ENCODE measurements at places on chromosomes 12 and 14.
A peak's percentile ranks its signal among the peaks of the same experiment; 100 is the strongest.

DNA sequence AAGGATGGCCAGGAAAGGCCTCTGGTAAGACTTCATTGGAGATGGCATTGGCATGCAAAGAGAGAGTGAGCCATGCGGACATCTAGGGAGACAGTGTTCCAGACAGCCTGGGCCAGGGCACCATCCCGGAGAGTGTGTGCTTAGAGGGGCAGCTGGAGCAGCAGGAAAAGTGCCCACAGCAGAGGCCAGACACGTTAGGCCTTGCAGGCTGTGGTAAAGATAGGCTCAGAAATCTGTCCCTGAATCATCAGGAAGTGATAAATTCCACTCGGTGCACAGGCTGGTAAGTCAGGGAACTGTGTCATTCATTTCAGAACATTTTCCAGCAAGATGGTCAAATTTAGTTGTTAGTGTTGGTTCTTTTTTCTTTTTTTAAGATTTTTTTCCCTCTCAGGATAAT is 8.8 kb downstream of the GALNT16 start:
- H3K27me3 ChIP-seq: peaks cover 20% of the 10 kb centered on the region
- no peaks in the 10 kb centered on the region for H3K4me1 ChIP-seq
- no peaks in the 10 kb centered on the region for H3K36me3 ChIP-seq
- ATAC-seq: no peak

- peaks cover 43% of the 10 kb centered on the region for H3K4me1 ChIP-seq
- ATAC-seq: no peak
- no peak overlapping the region for H3K4me3 ChIP-seq
- no peaks in the 10 kb centered on the region for H3K27me3 ChIP-seq
- peaks cover 47% of the 10 kb centered on the region for H3K36me3 ChIP-seq
Measured at GRCh38 chr12:122085591-122085990, 7.0 kb downstream of the MLXIP start.

DNA sequence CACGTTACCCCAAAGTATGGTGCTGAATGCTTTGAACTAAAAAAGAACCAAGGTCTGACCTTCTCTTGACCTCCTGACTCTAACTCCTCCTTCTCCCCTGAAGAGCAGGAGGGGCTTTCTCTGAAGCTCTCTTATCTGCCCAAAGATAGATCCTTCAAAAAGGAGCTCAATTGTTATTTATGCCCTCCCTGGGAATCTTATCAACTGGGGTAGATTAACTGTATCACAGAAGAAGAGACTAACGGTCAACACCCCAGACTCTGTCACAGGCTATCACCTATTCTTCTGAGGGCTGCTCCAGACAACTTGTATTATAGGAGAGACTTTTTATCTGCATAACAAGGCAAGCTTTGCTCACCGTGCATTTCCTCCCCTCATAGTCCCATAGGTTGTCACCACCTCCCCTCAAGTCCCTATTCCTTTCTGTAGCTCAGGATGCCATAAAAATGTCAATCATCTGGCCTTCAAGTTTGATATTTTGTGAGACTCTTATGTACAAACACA is 86.6 kb downstream of the PAPLN start:
- H3K4me3 ChIP-seq: no peak overlapping the region
- H3K27me3 ChIP-seq: no peaks in the 10 kb centered on the region
- peaks cover 20% of the 10 kb centered on the region for H3K4me1 ChIP-seq

- H3K4me1 ChIP-seq: peaks cover 19% of the 10 kb centered on the region
- no peaks in the 10 kb centered on the region for H3K27me3 ChIP-seq
- H3K36me3 ChIP-seq: peaks cover 21% of the 10 kb centered on the region
- peak overlapping the region; percentile 99 for H3K27ac ChIP-seq
- ATAC-seq: no peak
Measured at GRCh38 chr12:62601765-62602164, 135.1 kb downstream of the MON2 start.

GRCh38 chr12:109583733-109584132 is 10.1 kb downstream of the MVK start:
- no peaks in the 10 kb centered on the region for H3K27me3 ChIP-seq
- H3K27ac ChIP-seq: no peak overlapping the region
- no peaks in the 10 kb centered on the region for H3K4me1 ChIP-seq
- no peak overlapping the region for H3K4me3 ChIP-seq
- H3K36me3 ChIP-seq: peaks cover 50% of the 10 kb centered on the region
- no peak for ATAC-seq

GRCh38 chr12:64172143-64172970 is 49.7 kb downstream of the KICS2 start:
- no peak overlapping the region for H3K4me3 ChIP-seq
- H3K27ac ChIP-seq: peak overlapping the region; percentile 47
- H3K27me3 ChIP-seq: no peaks in the 10 kb centered on the region
- no peaks in the 10 kb centered on the region for H3K36me3 ChIP-seq
- peaks cover 3% of the 10 kb centered on the region for H3K4me1 ChIP-seq

GRCh38 chr14:55891692-55892091 is 226.5 kb upstream of the PELI2 start:
- no peak for ATAC-seq
- no peak overlapping the region for H3K27ac ChIP-seq
- H3K4me1 ChIP-seq: no peaks in the 10 kb centered on the region
- H3K27me3 ChIP-seq: peaks cover 10% of the 10 kb centered on the region
- no peak overlapping the region for H3K4me3 ChIP-seq

GRCh38 chr12:122835750-122836026 is 431 bp downstream of the HIP1R start:
- no peak overlapping the region for H3K27ac ChIP-seq
- no peaks in the 10 kb centered on the region for H3K27me3 ChIP-seq
- peak overlapping the region; percentile 91 for H3K4me3 ChIP-seq
- H3K4me1 ChIP-seq: peaks cover 13% of the 10 kb centered on the region

DNA sequence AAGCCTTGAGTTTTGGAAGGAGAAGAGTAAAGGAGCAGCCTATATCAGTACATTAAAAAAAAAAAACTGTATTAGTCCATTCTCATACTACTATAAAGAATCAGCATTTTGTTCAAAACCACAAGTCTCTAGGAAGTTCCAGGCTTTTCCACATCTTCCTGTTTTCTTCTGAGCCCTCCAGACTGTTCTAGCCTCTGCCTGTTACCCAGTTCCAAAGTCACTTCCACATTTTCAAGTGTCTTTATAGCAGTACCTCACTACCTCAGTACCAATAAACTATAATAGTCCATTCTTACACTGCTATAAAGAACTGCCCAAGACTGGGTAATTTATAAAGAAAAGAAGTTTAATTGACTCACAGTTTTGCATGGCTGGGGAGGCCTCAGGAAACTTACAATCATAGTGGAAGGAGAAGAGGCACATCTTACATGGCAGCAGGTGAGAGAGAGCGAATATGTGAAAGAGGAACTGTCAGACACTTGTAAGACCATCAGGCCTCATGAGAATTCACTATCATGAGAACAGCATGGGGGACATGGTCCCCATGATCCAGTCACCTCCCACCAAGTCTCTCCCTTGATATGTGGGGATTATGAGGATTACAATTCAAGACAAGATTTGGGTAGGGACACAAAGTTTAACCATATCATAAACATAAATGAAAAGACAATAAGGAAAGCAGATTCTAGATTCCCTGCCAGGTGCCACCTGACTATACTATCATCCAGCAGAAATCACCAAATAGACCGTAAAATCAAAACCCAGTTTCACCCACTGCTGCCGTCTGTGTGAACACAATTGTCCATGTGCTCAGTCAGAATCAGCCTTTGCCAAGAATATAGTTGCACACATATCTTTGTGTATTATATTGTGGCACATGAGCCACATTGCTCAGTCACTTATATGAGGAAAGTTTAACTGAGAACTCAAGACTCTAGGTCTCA is 27.8 kb downstream of the TOGARAM1 start:
- no peaks in the 10 kb centered on the region for H3K27me3 ChIP-seq
- ATAC-seq: no peak
- no peak overlapping the region for H3K4me3 ChIP-seq
- H3K27ac ChIP-seq: peak overlapping the region; percentile 24
- no peaks in the 10 kb centered on the region for H3K36me3 ChIP-seq

DNA sequence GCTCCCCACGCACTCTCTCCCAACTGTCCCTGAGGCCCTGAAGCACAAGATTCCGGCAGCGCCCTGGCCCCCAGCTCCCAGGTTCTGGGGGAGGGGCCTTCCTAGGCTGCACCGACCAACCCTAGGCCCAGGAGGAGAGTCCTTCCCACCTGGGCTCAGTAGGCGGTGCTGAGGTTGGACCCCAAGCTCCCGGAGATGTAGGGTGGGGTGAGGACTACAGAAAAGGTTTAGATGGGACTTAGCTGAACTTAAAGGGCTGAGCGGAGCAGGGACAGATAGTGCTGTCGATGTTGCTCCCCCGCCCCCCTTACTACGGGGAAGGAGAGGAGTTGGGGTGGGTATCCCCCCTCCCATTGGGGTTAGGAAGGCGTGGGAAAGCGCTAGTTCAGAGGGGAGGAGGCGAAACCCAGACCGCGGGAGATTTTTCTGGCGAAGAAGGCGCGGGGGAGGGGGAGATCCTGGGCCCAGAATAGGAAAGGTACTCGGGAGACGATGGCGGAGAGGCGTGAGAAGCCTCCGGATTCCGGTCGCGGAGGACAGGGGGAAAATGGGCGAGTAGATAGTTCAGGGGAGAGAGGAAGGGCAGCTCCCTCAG is 4.2 kb upstream of the BAZ2A start:
- peak overlapping the region; percentile 98 for H3K27ac ChIP-seq
- peaks cover 37% of the 10 kb centered on the region for H3K4me1 ChIP-seq
- H3K4me3 ChIP-seq: peak overlapping the region; percentile 83
- no peak for ATAC-seq
- H3K27me3 ChIP-seq: no peaks in the 10 kb centered on the region

- no peak for ATAC-seq
- no peaks in the 10 kb centered on the region for H3K27me3 ChIP-seq
- no peak overlapping the region for H3K4me3 ChIP-seq
- peaks cover 40% of the 10 kb centered on the region for H3K36me3 ChIP-seq
- H3K4me1 ChIP-seq: no peaks in the 10 kb centered on the region
Measured at GRCh38 chr12:4486980-4487379, 41.4 kb upstream of the FGF6 start.

DNA sequence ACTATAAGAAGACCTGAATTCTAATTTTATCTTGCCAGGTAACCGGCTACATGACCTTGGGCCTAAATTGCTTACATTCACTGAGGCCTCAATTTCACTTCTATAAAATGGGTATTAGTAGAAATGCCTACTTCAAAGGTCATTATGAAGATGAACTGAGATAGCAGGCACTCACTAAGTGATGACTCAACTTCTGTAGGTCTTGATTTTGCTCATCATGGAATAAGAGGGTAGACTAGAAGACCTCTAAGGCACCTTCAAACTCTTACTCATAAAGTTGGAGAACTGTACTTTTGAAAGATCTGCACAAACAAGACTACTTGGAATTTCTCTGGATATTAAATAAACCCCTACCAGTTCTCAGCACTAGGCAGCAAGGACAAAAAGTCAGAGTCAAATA is 39.3 kb upstream of the FRMD6 start:
- peaks cover 22% of the 10 kb centered on the region for H3K27me3 ChIP-seq
- peaks cover 3% of the 10 kb centered on the region for H3K4me1 ChIP-seq
- H3K4me3 ChIP-seq: no peak overlapping the region
- peak; percentile 81 for ATAC-seq
- no peak overlapping the region for H3K27ac ChIP-seq
- H3K36me3 ChIP-seq: no peaks in the 10 kb centered on the region

DNA sequence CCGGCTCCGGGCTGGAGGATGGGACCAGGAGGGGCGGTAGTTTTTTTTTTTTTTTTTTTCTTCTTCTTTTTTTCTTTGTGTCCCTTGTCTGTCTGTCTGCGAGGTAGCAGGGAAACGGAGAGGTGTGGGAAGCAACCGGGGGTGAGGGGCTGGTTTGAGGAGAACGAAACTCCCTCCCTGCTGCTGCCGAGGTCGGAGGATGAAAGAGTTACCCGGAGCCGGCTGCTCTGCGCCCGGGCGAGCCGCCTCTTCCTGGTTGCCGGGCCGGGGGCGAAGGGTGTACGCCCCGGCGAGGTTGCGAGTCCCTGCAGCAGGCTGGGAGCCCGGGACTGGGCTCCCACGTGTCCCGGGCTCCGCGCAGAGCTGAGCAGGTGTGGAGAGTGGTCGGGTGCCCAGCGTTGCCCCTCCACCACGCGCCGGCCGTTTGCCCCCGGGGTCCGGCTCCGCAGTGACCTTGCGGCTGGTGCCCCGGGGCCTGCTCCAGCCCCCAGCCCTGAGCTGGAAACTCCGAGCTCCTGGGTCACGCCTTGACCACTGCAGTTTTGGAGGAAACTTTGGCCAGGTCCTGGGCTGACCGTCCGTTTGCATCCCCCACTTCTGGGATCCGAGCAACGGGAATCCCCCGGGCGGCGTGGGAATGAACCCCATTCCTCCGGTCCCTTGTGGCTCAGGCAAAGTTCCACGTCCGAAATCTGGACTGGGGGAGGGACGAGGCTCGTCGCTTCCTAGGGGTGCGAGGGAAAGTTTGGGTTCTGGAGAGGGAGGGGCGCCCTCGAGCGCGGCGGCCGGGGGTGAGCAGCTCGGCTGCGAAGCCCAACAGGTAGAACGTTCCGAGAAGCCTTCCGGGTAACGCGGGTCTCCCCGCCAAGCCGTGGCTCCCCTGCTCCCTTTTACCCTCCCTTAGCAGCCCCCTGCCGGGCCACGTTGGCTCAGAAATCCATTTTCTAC is 1.3 kb downstream of the CHST11 start:
- ATAC-seq: peak; percentile 42
- H3K4me1 ChIP-seq: peaks cover 24% of the 10 kb centered on the region
- H3K36me3 ChIP-seq: peaks cover 26% of the 10 kb centered on the region
- peak overlapping the region; percentile 93 for H3K4me3 ChIP-seq
- peak overlapping the region; percentile 92 for H3K27ac ChIP-seq

DNA sequence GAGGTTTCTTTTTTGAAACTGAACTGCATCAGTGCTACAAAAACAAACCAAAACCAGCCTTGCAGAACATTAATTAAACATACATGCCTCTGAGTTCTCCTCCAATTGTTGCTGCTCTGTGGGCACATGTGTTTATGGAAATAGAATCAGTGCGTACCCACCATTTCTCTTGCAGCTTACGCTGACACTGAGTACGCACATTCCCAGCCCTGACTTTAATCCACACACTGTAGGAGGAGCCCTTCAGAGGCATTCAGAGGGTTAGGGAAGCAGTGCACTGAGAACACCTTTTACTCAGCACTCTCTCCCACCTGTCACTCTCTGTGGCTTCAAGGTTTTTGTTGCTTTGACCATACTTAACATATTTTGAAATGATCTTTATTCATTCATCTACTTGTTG is 250.5 kb upstream of the PWP1 start:
- no peaks in the 10 kb centered on the region for H3K36me3 ChIP-seq
- H3K27me3 ChIP-seq: no peaks in the 10 kb centered on the region
- peaks cover 9% of the 10 kb centered on the region for H3K4me1 ChIP-seq
- no peak overlapping the region for H3K4me3 ChIP-seq

DNA sequence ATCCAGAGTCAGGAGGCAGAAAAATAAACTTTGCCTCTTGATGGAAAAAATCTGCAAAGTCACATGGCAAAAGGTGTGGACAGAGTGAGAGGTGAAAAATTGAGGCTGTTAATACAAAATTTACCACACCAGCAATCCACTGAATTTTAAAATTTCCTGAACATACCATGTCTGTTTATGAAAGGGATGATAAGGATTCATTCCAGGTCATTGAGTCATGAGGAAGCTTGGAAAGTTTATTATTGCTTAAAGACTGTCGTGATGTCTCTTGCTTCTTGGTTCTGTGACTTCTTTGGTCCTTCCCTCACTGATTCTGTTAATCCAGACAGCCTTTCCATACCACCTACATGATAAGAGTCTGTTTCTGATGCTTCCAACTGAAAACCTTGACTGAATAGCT is 73.2 kb downstream of the TTC6 start:
- H3K4me3 ChIP-seq: no peak overlapping the region
- no peak for ATAC-seq
- H3K36me3 ChIP-seq: no peaks in the 10 kb centered on the region
- no peaks in the 10 kb centered on the region for H3K4me1 ChIP-seq
- H3K27me3 ChIP-seq: no peaks in the 10 kb centered on the region

GRCh38 chr12:128266086-128266485 is 884 bp upstream of the TMEM132C start:
- no peak for ATAC-seq
- H3K36me3 ChIP-seq: no peaks in the 10 kb centered on the region
- no peak overlapping the region for H3K27ac ChIP-seq
- H3K4me3 ChIP-seq: no peak overlapping the region
- peaks cover 25% of the 10 kb centered on the region for H3K27me3 ChIP-seq
